ENCODE measurements at places on chromosomes 7 and 10. TPM values are rescaled to one million over a fixed set of nuclear protein-coding genes. Genes with fewer than 3 reads are reported as not detected.

The PRSS37 gene
- not detected for total RNA-seq

The CALHM1 gene
- not detected for total RNA-seq

The CYP17A1 gene
- total RNA-seq: not detected

DNA sequence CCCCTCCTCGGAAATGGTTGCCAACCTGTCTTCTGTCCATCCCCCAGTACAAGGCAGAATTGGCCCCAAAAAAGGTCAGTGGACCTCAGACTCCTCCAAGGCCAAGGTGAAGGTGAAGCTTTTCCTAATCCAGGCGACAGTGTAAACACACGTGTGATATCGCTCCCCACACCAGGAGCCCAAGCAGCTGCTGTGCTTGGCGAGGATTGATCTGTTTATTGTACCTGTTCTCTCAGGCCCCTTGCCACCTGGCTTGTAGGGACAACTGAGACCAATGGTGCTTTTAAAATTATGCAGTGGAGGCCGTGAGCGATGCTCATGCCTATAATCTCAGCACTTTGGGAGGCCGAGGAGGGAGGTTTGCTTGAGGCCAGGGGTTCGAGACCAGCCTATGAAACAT is 66.1 kb upstream of the GTF2IRD1 start:
- no peak for DNase-seq
- H3K4me3 ChIP-seq: no peak overlapping the region
- no peaks in the 10 kb centered on the region for H3K4me1 ChIP-seq
- peaks cover 13% of the 10 kb centered on the region for H3K36me3 ChIP-seq
- H3K27me3 ChIP-seq: no peaks in the 10 kb centered on the region

- no peak for DNase-seq
- H3K4me1 ChIP-seq: no peaks in the 10 kb centered on the region
- no peaks in the 10 kb centered on the region for H3K27me3 ChIP-seq
- no peak overlapping the region for H3K4me3 ChIP-seq
- H3K36me3 ChIP-seq: no peaks in the 10 kb centered on the region
- H3K27ac ChIP-seq: no peak overlapping the region
These were observed 115.5 kb upstream of the LAMB4 start for GRCh38 chr7:108245523-108246226.

GRCh38 chr10:26173837-26174236 is 42.7 kb upstream of the GAD2 start:
- no peaks in the 10 kb centered on the region for H3K27me3 ChIP-seq
- no peaks in the 10 kb centered on the region for H3K4me1 ChIP-seq
- H3K4me3 ChIP-seq: no peak overlapping the region

GRCh38 chr10:58266826-58267712 is 625 bp downstream of the IPMK start:
- no peaks in the 10 kb centered on the region for H3K36me3 ChIP-seq
- no peaks in the 10 kb centered on the region for H3K27me3 ChIP-seq
- H3K27ac ChIP-seq: peak overlapping the region; percentile 93
- H3K4me3 ChIP-seq: peak overlapping the region; percentile 89

- no peak for DNase-seq
- no peak overlapping the region for H3K4me3 ChIP-seq
- H3K36me3 ChIP-seq: no peaks in the 10 kb centered on the region
- H3K27ac ChIP-seq: no peak overlapping the region
- H3K4me1 ChIP-seq: peaks cover 54% of the 10 kb centered on the region
These were observed 102.6 kb downstream of the PLXDC2 start for GRCh38 chr10:19918794-19919193.

GRCh38 chr7:47074702-47075153 is 507.2 kb downstream of the TNS3 start:
- no peaks in the 10 kb centered on the region for H3K27me3 ChIP-seq
- H3K36me3 ChIP-seq: no peaks in the 10 kb centered on the region
- no peak overlapping the region for H3K27ac ChIP-seq
- peaks cover 12% of the 10 kb centered on the region for H3K4me1 ChIP-seq
- DNase-seq: no peak
- H3K4me3 ChIP-seq: no peak overlapping the region

- H3K4me1 ChIP-seq: no peaks in the 10 kb centered on the region
- H3K36me3 ChIP-seq: no peaks in the 10 kb centered on the region
- H3K27me3 ChIP-seq: no peaks in the 10 kb centered on the region
- H3K27ac ChIP-seq: no peak overlapping the region
These were observed 132.6 kb downstream of the VPS50 start for GRCh38 chr7:93364806-93365205.

- no peaks in the 10 kb centered on the region for H3K36me3 ChIP-seq
- no peaks in the 10 kb centered on the region for H3K4me1 ChIP-seq
- no peak overlapping the region for H3K27ac ChIP-seq
- H3K27me3 ChIP-seq: no peaks in the 10 kb centered on the region
- H3K4me3 ChIP-seq: no peak overlapping the region
- no peak for DNase-seq
These were observed 145.9 kb upstream of the FAM13C start for GRCh38 chr10:59508296-59508695.

- no peak overlapping the region for H3K27ac ChIP-seq
- H3K4me1 ChIP-seq: no peaks in the 10 kb centered on the region
- H3K4me3 ChIP-seq: no peak overlapping the region
- no peaks in the 10 kb centered on the region for H3K27me3 ChIP-seq
- no peaks in the 10 kb centered on the region for H3K36me3 ChIP-seq
These were observed 113.5 kb downstream of the ITGB8 start for GRCh38 chr7:20444030-20444800.

DNA sequence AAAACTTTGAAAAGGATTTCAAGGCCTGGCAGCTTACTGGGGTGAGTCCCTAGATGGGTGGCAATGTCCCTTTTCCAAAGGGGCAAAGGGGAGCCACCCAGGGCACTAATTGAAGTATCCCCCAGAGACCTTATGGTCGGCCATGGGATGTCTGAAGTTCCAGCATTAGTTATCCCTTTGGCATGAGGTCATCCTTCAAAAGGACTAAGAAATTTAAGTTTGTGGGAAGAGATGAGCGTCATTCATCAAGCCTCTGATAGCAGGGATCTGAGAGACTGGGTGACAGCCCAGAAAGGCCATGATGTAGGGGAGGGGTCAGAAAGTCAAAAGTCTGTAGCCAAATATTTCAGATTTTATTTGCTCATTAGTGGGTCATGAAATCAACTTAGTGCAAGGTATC is 195.3 kb downstream of the ZNF438 start:
- H3K36me3 ChIP-seq: no peaks in the 10 kb centered on the region

- H3K27ac ChIP-seq: no peak overlapping the region
- peaks cover 10% of the 10 kb centered on the region for H3K4me1 ChIP-seq
- no peaks in the 10 kb centered on the region for H3K36me3 ChIP-seq
- no peak overlapping the region for H3K4me3 ChIP-seq
- no peak for DNase-seq
These were observed 114.9 kb upstream of the ANKRD1 start for GRCh38 chr10:91035650-91036292.

DNA sequence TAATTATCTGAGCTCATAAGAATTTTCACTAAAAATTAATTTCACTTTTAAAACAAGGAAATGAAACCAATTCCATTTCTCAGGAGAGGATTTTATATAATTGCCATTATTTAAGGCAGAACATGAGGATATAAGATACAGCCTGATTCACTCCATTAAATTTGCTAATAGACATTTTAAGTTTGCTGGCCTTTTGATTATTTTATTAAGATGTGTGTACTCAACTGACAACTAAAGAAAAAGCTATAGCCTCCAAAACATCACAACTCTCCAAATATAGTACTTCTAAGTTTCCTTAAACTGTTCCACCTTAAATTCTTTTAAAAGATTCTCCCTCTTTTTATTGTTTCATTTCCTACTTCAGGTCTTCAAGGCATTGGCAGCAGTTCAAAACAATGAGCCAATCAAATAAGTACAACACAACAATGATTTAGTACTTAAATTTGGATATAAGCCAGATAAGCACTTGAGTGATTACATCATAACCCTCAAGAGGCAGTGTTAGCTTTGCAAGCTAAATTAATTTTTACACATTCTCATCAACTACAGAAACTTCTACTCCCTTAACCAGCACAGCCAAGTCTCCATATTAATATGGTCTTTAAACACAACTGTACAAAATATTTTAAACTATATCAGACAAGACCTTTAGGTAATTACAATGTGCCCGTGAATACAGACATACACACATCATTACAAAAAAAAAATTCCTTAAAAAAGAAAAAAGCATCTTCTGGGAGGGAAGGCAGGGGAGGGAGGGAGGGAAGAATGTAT is 121.8 kb downstream of the KMT2C start:
- DNase-seq: no peak
- peaks cover 32% of the 10 kb centered on the region for H3K4me1 ChIP-seq
- H3K27me3 ChIP-seq: no peaks in the 10 kb centered on the region
- H3K4me3 ChIP-seq: no peak overlapping the region
- peaks cover 12% of the 10 kb centered on the region for H3K36me3 ChIP-seq

GRCh38 chr7:2055956-2056355 is 176.8 kb downstream of the MAD1L1 start:
- no peak overlapping the region for H3K27ac ChIP-seq
- no peaks in the 10 kb centered on the region for H3K36me3 ChIP-seq
- H3K4me3 ChIP-seq: no peak overlapping the region
- H3K27me3 ChIP-seq: no peaks in the 10 kb centered on the region

- no peaks in the 10 kb centered on the region for H3K36me3 ChIP-seq
- no peaks in the 10 kb centered on the region for H3K27me3 ChIP-seq
- H3K4me3 ChIP-seq: no peak overlapping the region
These were observed 82.4 kb downstream of the SGMS1 start for GRCh38 chr10:50541317-50541716.

GRCh38 chr10:19200211-19200610 is 151.6 kb downstream of the MALRD1 start:
- no peaks in the 10 kb centered on the region for H3K36me3 ChIP-seq
- no peak overlapping the region for H3K4me3 ChIP-seq

DNA sequence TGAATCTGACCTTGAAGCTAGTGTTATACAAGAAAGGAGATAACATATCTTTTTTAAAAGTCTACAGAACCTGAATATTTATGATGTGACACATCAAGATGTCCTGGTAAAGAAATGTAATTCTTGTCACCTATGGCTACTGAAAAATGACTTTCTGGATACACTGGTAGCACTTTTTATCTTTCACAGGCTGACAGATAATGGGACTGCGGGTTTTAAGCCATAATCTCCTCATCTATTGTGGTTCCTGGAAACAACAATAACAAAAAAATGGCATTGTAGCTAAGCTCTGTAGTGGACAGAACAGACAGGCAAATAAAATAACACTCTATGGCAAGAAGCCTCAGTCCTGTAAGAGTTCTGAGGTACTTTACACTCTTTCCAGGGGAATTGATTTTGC is 31.6 kb upstream of the YAE1 start:
- DNase-seq: no peak
- H3K4me3 ChIP-seq: no peak overlapping the region
- no peaks in the 10 kb centered on the region for H3K36me3 ChIP-seq
- no peaks in the 10 kb centered on the region for H3K27me3 ChIP-seq
- no peak overlapping the region for H3K27ac ChIP-seq

- peak overlapping the region; percentile 37 for H3K27ac ChIP-seq
- peaks cover 76% of the 10 kb centered on the region for H3K4me1 ChIP-seq
- no peak overlapping the region for H3K4me3 ChIP-seq
- DNase-seq: no peak
- H3K27me3 ChIP-seq: no peaks in the 10 kb centered on the region
These were observed 29.8 kb downstream of the NRP1 start for GRCh38 chr10:33304423-33305225.

- H3K36me3 ChIP-seq: no peaks in the 10 kb centered on the region
- no peak overlapping the region for H3K27ac ChIP-seq
- no peak overlapping the region for H3K4me3 ChIP-seq
- no peaks in the 10 kb centered on the region for H3K27me3 ChIP-seq
These were observed 82.8 kb upstream of the C7orf33 start for GRCh38 chr7:148507787-148508186.

GRCh38 chr7:31747553-31747952 is 60.5 kb downstream of the PPP1R17 start:
- no peaks in the 10 kb centered on the region for H3K36me3 ChIP-seq
- no peak overlapping the region for H3K4me3 ChIP-seq
- H3K4me1 ChIP-seq: no peaks in the 10 kb centered on the region
- no peak overlapping the region for H3K27ac ChIP-seq
- no peak for DNase-seq

- no peak overlapping the region for H3K4me3 ChIP-seq
- peaks cover 7% of the 10 kb centered on the region for H3K4me1 ChIP-seq
- H3K27ac ChIP-seq: peak overlapping the region; percentile 64
- no peak for DNase-seq
- H3K27me3 ChIP-seq: no peaks in the 10 kb centered on the region
These were observed 426.5 kb upstream of the NFE2L3 start for GRCh38 chr7:25725451-25725850.

DNA sequence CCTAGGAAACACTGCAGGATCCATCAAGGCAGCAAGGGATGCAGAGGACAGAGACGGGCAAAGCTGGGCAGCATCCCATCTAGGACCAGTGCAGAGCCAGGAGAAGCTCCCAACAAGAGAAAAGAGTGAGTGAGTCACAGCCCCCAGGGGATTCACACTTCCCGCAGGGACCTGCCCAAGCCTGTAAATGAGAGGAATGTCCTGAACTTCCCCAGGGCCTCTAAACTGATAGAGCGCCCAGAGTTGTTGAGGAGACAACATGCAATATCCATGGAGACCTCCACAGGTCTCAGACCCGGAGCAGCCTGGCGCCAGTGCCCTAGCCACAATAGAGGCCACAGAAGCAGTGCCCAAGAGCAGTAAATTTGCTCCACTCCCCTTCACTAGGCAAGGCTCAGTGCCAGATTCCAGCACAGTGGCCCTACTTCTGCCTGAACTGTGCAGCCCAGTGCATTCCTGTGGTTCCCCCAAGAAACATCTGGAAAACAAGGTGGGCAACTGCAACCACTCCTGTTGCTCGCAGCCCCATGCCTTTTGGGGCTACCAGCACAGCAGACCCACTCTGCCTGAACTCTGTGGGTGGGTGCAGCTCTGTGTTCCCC is 567.5 kb downstream of the POM121L12 start:
- no peak overlapping the region for H3K27ac ChIP-seq
- H3K27me3 ChIP-seq: no peaks in the 10 kb centered on the region
- H3K36me3 ChIP-seq: no peaks in the 10 kb centered on the region
- H3K4me1 ChIP-seq: peaks cover 2% of the 10 kb centered on the region

Measured in esophagus muscularis mucosa (tissue), 4 donors.